ENCODE measurements at places on chromosomes 4 and X.

DNA sequence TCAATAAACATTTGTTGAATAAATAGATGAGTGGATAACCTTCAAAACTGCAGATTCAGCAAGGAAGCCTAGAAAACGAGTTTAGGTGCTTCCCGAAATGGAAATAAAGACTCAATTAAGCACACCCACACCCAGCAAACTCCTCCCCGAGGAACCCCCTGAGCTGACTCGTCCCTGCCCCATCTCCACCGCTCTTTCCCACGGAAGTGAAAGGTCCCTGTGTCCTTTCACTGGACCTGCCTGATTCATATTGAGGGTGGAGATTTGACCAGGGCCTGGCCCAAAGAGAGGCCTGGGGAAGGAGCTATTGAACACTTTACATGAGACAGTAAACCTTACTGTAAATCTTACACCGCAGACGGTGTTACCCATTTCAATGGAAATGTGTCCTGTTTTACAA is 129.1 kb downstream of the CPZ start:
- no peak for DNase-seq

DNA sequence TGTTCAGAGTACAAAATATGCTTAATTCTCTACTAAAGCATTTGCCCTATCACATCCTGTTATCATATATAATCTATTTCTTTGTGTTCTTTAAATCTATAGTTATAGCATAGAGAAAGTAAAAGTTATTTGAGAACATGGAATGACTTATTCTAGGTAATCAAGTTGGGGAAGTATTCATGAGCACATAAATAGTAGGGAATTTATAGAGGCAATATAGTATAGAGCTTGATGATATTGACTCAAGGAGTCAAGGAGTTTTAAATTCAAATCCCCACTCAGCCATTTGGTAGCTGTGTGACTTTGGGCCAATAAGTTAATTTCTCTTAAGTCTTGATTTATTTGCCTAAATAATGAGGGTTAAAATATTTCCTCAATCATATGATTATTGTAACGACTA is 37.5 kb downstream of the PPP1R2C start:
- no peak for DNase-seq

DNA sequence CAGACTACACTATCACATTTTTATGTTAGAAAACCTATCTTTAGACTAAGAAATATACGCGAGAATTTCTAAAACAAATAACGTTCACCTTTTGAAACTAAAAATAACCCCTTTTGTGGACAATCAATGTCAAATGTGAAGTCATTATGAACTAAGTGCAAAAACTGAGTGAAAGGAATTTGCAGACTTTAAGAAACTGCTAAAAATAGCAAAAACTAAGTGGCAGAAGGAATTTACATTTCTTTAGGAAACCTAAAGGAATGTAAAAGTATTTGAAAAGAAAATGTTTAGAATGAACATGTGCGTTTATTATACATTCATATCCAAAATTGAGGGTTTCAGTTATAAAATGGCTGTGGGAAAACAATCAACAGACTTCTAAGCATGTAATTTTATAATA is 58.3 kb downstream of the VEGFC start:
- no peak for DNase-seq

DNA sequence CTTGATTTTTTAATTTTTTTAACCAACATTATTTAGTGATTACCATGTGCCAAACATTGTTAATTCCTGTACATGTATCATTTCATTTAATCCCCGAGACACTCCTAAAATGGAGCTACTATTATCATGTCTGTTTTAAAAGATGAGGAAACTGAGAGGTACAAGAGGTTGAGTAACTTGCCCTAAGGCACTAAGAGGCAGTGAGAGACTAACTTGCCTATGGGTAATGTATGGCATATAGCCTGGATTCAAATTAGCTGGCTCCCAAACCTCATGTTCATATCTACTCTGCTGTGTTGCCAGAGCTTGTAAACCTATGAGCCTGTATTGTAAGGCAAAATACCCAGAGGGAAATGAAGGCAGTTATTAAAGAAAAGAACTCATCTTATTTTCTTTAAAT is 443.6 kb downstream of the IL15 start:
- no peak for DNase-seq

GRCh38 chr4:33494150-33494549 is 2750.2 kb downstream of the ARAP2 start:
- DNase-seq: no peak

- no peak for DNase-seq
Observed at GRCh38 chr4:2811830-2812611, 19.1 kb downstream of the SH3BP2 start.

- no peak for DNase-seq
Observed at GRCh38 chr4:115687052-115687755, 573.8 kb upstream of the NDST4 start.

GRCh38 chrX:82163701-82164100 is 961.8 kb downstream of the SH3BGRL start:
- DNase-seq: no peak

GRCh38 chrX:22999696-23000223 is at the start of gene DDX53:
TSS of gene DDX53 (plus strand) at chrX:22999960. CDS start at chrX:23000058, 98 bp downstream.
- DNase-seq: no peak

DNA sequence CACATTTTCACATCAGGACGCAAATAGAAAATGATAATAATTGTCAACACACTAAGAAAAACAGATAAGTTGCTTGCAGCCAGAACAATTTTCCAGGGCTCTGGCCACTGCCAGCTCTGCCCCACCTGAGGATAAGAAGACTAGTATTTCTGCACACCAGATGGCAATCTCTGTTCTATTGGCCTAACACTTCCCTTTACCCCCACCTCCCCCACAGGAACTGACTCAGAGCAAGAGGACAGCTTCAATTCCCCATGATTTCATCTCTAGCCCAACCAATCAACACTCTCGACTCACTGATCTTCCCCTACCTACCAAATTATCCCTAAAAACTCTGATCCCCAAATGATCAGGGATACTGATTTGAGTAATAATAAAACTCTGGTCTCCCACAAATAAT is 164.0 kb downstream of the SMARCA1 start:
- no peak for DNase-seq

DNA sequence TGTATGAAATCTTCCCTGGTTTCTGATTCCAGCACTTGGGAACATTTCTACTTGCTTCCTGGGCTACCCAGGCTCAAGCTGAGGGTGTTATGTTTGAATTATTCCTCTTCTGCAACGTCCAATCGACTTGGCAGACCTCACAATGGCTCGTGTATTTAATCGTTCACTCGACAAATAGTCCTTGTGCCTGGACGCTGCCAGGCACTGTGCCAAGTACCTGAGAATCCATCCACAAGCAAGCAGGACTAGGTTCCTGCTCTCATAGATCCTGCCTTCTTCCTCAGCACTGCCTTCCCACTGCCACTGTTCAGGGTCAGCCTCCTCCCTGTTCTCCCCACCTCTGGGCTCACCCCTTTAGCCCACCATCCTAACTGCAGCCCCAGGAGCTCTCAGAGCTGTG is 113.3 kb downstream of the EFNB1 start:
- DNase-seq: no peak

DNA sequence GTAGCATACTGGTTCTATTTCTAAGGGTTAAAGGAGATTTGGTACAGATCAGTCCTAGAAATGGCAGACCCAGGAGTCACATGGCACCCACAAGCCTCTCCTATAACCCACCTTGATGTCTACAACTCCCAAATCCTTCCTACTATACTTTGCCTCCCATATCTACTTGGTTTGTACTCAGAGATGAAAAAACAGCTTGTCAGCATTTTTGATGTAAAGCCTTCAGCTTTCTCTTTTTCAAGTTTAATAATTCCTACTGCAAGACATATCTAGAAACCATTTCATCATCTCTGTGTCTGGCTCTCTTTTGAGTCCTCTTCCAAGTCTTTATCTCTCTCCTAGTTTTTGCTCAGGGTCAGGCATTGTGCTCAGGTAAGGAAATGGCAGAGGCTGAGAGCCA is 82.9 kb downstream of the NYX start:
- no peak for DNase-seq

GRCh38 chrX:18309401-18309800 is 45.1 kb downstream of the SCML2 start:
- no peak for DNase-seq

DNA sequence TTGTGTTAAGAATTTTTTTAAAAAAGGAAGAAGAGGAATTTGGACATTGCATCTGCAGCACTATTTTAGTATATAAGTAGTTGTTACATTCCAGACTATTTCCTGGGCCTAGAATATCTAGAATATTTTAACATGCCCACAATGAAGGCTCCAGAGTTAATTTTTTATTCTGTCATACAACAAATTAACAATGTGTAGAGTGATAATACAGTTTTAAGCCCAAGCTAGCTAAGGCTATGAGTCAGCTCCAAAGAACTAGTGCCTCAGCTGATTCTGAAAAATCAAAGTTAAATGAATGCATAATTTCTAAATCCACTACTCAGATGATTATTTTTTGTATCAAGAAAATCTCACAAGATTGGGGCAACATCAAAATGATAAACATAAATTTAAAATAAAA is 231.4 kb downstream of the PRDM5 start:
- no peak for DNase-seq

- no peak for DNase-seq
Observed at GRCh38 chrX:141945426-141945825, 41.7 kb downstream of the MAGEC1 start.

DNA sequence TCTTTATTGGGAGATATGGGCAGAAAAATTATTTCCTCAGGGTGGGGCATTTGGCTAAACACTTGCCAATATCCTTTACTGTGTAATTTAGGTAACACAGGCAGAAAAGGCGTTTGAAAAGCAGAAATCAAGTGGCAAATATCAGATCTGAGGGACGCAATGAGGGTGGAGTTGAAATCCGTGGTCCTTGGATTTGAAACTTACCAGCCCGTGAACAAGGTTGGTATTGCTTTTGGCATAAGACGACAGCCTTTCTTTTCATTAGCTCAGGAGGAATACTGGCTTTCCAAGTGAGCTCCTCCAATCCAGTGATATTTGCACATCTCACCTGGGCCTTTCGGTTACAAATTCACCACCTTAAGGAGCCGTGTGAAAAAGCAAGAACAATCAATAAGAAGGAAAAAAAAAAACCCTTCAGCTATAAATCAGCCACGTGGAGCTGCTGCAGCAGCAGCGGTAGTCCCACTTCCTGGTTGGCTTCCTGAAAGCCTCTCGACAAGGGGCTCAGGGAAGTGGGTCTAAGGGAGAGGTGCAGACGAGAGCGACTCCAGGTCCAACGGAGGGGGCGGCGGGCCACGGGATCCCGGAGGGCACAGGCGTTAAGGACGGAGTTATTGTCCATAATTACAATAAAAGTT is 734 bp upstream of the GALNT7 start:
- peak; percentile 3 for DNase-seq

DNA sequence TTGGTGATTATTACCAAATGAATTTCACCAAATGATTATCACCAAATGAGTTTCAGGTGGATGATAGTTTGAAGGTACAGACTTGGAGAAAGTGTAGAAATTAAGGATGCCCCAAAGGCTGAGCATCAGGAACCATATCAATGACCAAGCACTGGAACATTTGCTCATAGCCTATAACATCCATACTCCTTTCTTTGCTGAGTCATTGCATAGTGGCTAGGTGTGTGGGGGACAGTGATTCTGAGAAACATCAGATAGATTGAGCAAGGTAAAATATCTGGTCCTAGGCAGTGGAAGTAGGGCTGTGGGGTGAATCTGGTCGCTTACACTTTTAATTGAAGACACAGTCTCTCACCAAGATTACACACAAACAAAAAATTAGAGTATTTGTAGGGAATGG is 1362.5 kb upstream of the PABPC4L start:
- DNase-seq: no peak

DNA sequence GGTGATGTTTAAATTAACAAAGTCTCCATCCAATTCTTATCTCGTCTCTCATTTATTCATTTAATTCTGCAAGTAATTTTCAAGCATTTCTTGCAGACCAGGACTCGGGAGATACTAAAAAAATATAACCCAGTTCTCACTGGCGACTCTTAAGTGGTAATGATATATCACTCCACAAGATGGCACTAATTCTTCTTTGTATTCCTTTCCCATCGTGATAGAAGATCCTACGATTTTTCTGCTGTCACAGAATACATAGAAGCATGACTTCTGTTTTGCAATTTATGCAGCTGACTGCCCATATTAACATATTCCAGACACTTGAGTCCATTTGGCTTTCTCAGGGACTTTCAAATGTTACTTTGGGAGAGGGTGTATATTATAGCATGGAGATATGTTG is 64.0 kb upstream of the FGF13 start:
- DNase-seq: no peak

DNA sequence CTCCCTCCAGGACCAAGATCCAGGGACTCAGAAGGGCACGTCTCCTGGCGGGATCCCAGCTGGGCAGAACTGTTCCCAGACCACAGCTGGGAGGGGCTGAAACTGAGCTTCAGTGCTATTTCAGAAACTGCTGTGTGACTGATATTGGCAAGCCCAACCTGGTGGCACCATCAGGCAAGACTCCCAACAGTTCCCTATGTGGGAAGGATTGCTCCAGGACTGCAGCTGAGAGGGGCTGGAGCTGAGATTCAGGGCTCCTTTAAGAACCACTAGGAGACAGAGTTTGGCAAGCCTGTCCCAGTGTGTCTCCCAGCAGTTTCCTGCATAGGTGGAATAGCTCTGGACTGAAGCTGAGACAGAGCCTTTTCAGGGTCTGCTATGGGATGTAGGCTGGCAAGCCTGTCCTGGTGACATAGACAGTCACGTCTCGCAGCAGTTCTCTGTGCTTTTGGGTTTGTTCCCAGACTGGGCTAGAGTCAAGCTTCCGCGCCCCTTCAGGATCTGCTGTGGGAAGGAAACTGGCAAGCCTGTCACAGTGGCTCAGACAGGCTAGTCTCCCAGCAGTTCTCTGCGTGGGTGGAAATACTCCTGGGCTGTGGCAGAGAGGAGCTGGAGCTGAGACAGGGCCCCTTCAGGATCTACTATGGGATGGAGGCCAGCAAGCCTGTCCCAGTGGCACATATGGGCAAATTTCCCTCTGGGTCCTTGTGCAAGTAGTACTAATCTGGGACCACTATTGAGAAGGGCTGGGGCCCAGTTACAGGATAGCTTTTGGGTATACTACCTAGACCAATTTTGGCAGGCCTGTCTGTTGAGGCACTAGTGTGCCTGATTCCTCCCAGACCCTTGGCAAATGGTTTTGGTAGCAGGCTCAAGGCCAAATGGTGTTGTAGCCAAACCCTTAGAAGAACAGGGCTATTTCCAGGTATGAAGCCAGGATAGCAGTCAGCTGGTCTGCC is 20.2 kb upstream of the MED14 start:
- DNase-seq: no peak

- no peak for DNase-seq
Observed at GRCh38 chr4:108350332-108350731, 181.6 kb upstream of the LEF1 start.
